ENCODE measurements at places on chromosomes 11 and 22.

DNA sequence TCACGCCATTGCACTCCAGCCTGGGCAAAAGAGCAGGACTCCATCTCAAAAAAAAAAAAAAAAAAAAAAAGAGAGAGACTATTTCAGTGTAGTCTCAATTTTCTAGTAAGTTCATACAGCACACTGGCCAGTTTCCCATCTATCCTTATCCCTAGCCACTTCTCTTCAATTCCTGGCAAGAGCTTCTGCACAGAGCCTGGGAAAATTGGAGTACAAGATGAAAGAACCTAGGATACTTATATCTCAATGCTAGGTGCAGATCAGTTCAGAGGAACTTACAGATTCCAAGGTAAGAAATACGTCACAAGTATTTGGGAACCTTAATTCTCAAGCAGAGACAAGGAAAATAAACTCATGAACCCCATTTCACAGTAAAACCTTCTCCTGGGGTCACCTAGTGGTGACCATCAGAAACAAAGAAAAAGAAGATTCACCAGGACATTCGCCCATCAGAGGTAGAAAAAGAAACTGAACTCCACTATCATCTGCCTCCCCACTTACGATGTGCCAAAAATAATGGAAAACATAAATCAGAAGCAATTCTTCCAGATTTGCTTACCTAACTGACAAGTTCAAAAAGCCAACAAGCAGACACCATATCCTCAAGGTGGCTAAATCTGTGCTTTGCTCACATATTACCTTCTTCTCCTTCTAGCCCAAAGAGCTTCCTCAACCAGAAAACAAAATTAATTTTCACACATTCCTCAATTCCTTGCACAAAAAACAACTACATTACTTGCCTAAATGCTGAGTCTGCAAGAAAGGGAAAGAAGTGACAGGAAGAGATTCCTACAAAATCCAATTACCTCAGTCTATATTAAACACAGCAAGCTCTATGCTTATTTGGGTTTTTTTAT is 4.9 kb downstream of the DENND5A start:
- DNase-seq = no peak

DNA sequence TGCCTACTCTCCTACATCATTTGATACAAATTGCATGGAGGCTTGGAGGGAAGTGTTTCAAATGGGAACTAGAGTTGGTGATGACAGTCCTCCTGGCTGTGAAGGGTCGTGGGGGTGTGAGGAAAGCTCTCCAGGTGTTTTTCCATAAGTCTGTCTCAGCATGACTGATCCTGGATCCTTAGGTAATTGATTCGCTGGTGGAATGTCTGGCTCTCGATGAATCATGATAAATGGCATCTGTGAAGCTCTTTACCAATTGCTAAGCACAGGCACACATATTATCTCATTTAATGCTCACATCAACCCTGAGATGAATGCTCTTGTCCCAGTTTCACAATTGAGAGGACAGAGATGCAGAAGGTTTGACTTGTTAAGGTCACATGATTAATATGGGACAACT is 107.5 kb downstream of the PKNOX2 start:
- no peak for DNase-seq

DNA sequence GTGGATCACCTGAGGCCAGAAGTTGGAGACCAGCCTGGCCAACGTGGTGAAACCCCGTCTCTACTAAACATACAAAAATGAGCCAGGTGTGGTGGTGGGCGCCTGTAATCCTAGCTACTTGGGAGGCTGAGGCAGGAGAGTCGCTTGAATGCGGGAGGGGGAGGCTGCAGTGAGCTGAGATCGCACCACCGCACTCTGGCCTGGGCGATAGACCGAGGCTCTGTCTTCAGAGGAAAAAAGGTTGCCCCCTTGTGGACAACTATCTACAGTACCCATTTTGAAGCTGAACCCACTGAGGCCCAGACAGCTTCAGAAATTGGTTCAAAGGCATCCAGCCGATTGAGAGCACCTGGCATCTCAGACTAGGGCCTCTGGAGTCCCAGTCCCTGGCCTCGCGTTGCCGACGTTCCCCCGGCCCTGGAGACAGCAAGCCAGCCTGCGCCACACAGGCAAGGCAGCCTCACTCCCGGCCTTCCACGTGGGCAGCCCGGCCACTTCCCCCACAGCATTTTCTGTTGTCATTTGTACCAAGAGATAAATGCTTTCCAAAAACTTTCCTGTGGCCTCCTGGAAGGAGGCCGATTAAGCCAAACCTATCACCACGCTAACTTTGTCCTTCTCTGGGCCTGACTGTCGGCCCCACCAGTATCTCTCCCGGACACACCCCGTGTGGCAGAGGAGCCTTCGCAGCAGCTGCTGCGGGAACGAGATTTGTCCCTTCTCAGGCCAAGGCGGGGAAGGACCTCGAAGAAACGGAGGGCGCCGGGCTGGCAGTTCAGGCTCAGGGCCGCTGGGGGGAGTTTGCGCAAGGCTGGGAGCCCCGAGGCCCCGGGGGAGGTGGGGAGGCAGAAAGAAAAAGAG is 82.8 kb downstream of the FLI1 start:
- no peak for DNase-seq

GRCh38 chr11:76558891-76559290 is 111.7 kb downstream of the LRRC32 start:
- DNase-seq = no peak

DNA sequence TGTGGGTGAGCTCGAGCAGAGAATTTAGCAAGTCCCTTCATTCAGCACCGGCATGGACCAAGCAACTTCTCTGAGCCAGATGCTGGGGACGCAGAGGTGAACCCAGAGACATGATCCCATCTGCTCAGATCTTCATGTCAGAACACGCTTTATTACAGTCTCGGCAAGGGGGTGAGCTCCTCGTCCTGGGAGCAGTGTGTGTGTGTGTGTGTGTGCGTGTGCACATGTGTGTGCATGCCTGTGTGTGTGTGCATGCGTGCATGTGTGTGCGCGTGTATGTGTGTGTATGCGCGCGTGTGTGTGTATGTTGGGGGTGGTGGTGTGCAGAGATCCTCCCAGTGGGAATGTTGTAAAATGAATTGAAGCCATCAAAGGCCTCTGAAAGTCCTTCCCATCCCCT is 9.8 kb downstream of the MIAT start:
- DNase-seq = no peak

DNA sequence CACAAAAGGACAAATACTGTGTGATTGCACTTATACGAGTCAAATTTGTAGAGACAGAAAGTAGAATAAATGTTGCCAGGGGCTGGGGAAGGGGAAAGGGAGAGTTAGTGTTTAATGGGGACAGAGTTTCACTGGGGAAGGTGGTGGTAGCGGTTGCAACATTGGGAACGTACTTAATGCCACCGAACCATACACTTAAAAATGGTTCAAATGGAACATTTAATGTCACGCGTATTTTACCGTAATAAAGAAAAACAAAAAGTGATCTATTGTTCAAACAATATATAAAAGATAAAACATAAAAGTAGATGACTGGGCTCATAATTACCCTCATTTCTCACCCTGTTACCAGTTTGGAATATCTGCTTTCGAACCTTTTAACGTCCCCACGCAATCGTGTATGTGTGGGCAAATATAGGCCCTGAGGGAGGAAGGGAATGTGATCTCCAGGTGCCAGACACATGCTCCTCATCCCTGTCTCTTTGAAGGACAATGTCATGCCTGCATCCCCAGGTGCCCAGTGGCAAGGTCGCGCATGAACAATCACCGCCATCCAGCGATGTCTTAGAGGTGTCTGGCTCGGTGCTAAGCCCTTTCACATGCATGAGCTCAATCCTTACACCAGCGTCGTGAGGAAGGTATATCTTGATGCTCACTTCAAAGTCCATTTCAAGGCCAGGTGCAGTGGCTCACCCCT is 35.3 kb downstream of the LIF start:
- DNase-seq = no peak

DNA sequence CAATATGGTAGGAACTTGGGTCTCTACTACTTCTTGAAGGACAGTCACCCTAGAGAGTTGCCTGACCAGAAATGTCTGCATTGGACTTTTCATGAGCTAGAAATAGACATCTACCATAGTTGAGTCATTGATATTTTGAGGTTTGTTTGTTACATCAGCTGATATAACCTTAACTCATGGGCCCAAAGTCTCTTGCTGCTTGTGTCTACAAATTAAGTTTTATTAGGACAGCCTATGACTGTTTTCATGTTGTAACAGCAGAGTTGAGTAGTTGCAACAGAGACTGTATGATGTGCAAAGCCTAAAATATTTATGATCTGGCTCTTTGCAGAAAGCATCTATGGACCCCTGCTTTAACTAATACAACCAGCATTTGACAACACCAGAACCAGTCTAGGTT is 155.3 kb downstream of the MIAT start:
- no peak for DNase-seq

GRCh38 chr11:57779276-57779675 is 17.7 kb downstream of the CTNND1 start:
- no peak for DNase-seq
